ENCODE measurements at places on chromosomes 12 and 14. TPM values are rescaled to one million over a fixed set of nuclear protein-coding genes. Genes with fewer than 3 reads are reported as not detected.

The ERC1 gene
- 68.3 TPM for total RNA-seq

- DNase-seq = no peak
These were observed 311.0 kb downstream of the NOVA1 start for GRCh38 chr14:26286913-26287205.

DNA sequence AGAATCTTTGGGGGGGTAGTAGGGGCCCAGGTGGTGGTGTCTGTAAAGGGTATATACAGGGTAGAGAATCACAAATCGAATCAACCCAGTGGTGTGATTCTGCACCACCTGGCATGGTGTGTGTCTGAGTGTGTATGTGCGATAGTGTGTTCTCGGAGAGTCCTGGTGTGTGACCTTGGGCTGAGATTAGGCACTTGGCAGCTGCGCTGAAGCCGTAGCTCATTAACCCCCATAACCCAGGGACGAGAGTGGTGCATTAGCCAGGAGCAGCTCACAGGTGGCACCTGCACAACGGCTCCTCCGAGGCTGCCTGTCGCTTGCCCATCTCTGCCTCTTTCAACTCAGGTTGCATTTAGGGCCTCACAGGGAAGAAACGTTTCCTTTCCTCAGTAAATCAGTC is 15.6 kb upstream of the TESC start:
- no peak for DNase-seq

DNA sequence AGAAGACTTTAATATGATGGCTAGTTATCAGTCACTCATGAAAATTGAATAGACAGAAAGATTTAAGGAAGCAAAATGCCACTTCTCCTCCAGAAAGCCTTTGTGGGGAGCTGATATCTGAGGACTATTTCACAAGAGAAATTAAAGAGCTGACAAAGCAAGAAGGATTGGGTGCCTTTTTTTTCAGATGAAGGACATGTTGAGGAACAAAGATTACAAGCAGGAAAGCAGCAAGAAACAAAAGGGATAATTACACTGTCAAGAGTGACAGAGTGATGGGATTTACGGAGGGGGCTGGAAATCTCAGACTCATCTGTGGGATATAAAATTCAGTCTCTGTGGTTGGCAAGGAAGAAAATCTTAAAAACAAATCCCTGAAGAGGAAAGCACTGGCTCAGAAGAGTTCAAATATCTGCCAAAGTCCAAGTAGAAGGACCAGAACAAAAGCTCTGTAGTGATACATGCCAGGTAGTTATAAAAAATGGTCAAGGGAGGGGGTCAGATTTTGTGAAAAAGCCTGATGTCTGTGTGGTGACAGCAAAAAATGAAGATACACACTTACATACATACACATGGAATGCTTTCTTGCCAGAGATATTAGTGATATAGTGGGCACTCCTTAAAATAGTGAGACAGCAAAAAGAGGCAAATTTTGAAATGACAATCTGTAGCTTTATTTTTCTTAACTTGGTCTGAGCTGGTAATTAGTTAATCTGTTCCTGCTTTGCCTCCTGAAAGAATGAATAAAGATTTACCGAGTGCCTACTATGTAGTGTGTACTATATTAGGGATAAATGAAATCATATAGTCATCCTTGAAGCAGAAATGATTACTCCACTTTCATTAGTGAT is 62.9 kb downstream of the EPS8 start:
- no peak for DNase-seq

The GLS2 gene
- total RNA-seq = 2.5 TPM

DNA sequence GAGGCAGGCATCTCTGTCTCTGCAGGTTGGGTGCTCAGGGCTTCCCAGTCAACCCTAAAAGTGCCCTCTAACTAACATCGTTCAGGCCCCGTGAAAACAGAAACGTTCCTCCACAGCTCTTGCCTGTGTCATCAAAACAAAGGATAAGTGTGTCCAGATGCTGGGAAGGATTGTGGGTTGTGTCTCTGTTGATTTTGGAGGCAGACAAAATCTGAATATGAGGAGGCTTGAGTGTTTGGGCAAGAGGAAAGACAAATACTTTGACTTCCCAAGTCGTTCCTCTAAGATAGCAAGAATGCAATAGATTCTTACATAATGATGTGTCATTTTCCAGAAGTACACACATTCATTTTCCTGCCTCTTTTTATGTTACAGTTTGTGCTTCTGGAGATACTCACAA is 52.9 kb downstream of the SERPINA3 start:
- no peak for DNase-seq

The LRRIQ1 gene
- total RNA-seq = 8.5 TPM

- no peak for DNase-seq
These were observed 381.2 kb upstream of the LRFN5 start for GRCh38 chr14:41225433-41225832.

All from kidney (tissue), 22 donors.